Caco-2 (cell line): ENCODE measurements at places on chromosomes 13 and 19. TPM values are rescaled to one million over a fixed set of nuclear protein-coding genes. Genes with fewer than 3 reads are reported as not detected.

DNA sequence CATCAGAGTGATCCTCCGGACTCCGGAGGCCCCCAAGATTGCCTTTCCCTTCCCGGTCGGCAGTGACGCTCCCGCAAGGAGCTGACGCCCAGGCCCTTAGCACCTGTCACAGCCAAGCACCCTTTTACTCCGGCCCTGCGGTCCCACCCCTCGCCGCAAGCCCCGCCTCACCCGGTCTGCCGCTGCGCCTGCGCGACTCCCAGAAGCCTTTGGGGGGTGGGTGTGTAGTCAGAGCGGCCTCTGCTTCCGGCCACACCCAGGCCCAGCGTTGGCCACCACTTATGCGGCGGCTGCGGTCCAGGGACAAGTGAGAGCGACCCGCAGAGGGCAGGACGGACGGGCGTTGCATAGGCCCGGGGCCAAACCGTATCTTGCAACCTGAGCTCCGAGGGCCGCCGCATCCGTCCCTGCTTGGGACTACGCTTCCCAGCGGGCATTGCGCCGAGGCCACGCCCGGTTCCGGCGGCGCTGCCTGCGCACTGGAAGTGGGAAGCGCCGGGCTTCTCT, 441 bp upstream of the ZFP28 start:
- DNase-seq = no peak
- H3K27me3 ChIP-seq = no peaks in the 10 kb centered on the region
- H3K36me3 ChIP-seq = no peaks in the 10 kb centered on the region
- H3K27ac ChIP-seq = no peak overlapping the region
- no peaks in the 10 kb centered on the region for H3K4me1 ChIP-seq

DNA sequence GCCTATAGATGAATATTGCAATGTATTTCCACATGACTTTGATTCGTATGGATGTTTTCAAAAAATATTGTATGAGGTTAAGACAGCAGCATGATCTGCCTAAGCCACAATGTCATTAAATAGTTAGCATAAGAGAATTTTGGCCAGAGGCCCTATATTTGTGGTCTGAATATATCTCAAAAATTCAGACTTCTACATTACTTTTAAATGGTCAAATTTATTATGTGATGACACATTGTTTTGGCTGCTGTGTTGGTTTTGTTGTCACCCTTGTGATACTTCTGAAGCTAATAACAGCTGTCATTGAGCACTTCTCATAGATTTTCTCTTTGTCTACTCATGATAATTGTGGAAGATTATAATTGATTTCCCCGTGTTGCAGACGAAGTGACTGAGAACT, 288.2 kb downstream of the MYO16 start:
- H3K27me3 ChIP-seq = no peaks in the 10 kb centered on the region
- peaks cover 11% of the 10 kb centered on the region for H3K4me1 ChIP-seq
- H3K4me3 ChIP-seq = no peak overlapping the region
- DNase-seq = no peak
- no peak overlapping the region for H3K27ac ChIP-seq

- no peak overlapping the region for H3K4me3 ChIP-seq
- no peaks in the 10 kb centered on the region for H3K27me3 ChIP-seq
- no peaks in the 10 kb centered on the region for H3K36me3 ChIP-seq
- DNase-seq = no peak
These were observed 8.3 kb upstream of the PNMA8B start for GRCh38 chr19:46503848-46504453.

GRCh38 chr13:112692586-112692985, 2.7 kb downstream of the ATP11A start:
- no peaks in the 10 kb centered on the region for H3K36me3 ChIP-seq
- peak overlapping the region; percentile 71 for H3K27ac ChIP-seq
- H3K27me3 ChIP-seq = no peaks in the 10 kb centered on the region

DNA sequence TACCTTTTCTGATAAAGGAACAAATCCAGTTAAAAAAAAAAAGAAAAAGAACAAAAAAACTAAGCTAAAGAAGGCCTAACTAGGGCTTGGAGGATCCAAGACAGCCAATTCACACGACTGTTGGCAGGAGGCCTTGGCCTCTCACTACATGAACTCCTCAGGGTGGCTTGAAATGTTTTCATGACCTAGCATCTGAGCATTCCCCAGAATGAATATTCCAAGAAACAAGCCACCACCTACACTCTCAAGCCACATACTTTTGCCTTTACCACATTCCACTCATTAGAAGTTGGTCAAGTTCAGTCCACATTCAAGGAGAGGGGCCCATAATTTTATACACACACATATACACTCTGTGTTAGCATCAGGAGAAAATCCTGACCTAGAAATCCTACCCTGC, 97.6 kb upstream of the SIAH3 start:
- H3K4me3 ChIP-seq = no peak overlapping the region
- H3K27ac ChIP-seq = no peak overlapping the region
- no peaks in the 10 kb centered on the region for H3K27me3 ChIP-seq

DNA sequence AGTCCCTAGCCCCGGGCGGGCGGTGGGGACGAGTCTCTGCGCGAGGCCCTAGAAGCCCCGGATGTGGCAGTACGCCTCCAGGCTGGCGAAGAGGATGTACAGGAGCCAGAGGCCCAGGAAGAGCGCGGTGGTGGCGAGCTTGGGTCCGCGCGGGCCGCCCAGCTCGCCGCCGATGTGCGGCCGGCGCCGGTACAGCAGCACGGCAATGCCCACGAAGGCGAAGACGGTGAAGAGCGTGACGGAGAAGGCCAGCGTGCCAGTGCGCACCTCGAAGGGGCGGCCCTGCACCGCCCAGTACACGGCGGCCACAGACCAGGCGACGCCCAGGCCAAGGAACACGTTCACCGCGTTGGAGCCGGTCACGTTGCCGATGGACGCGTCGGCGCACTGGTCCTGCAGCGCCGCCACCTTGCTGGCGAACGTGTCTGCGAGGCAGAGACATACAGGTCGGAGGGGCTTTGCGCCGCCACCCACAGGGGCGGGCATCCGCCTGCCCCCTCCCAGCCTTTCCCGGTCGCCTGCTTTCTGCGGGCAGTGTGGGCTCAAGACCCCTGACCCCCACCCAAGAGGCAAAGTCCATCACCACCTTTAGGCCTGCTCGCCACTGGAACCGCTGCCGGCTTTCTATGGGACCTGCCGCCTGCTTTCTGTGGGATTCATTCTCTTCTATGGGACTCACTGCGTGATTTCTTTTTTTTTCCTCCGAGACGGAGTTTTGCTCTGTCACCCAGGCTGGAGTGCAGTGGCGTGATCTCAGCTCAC, 10.9 kb upstream of the MEIS3 start:
- DNase-seq = no peak
- no peak overlapping the region for H3K4me3 ChIP-seq
- peaks cover 13% of the 10 kb centered on the region for H3K4me1 ChIP-seq
- no peaks in the 10 kb centered on the region for H3K27me3 ChIP-seq
- no peaks in the 10 kb centered on the region for H3K36me3 ChIP-seq

DNA sequence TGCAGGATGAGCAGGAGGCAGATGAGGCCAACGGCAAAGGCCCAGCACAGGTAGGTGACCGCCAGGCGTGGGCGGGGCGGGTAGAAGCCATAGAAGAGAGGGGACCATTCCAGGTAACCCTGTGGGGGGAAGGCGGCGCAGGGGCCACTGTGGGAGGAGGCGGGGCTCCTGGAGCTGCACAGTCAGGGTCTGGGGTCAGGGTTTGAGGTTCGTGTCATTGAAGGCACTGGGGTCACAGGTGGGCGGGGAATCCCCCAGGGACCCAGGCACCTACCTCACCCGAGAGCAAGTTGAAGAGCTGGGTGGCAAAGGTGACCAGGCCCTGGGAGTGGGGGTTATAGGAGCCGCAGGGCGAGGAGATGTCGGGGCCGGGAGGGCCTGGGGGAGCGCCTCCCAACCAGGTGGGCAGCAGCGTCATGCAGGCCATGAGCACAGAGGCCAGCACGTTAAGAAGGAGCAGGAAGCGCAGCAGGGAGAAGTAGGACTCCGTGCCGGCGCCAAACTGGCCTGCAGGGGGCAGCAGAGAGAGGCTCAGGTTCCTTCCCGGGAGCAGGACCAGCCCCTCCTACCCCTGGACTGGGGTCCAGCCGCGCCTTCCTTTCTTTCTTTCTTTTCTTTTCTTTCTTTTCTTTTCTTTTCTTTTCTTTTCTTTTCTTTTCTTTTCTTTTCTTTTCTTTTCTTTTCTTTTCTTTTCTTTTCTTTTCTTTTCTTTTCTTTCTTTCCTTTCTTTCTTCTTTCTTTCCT, 4.6 kb downstream of the TMC4 start:
- no peak overlapping the region for H3K4me3 ChIP-seq
- H3K27ac ChIP-seq = no peak overlapping the region
- peaks cover 1% of the 10 kb centered on the region for H3K4me1 ChIP-seq

GRCh38 chr13:99103536-99103935, 97.1 kb upstream of the UBAC2 start:
- H3K36me3 ChIP-seq = no peaks in the 10 kb centered on the region
- H3K27ac ChIP-seq = no peak overlapping the region
- H3K27me3 ChIP-seq = no peaks in the 10 kb centered on the region; the same call in 1 of the 2 replicates
- no peak overlapping the region for H3K4me3 ChIP-seq

DNA sequence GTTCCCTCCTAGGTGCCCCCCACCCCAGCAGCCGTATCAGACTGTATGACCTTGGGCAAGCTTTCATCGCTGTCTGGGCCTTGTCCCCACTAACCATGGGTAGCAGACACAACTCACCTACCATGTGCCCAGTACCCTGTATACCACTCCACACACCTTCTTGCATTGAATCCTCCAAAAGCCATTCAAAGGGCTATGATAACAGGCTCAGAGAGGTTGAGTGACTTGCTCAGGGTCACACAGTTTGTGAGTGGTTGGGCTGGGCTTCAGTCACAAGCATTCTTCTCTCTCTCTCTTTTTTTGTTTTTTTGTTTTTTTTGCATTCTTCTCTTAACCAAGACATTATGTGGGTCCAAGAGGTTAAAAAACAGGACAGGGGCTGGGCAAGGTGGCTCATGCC, 2.6 kb downstream of the RASAL3 start:
- DNase-seq = no peak
- no peaks in the 10 kb centered on the region for H3K4me1 ChIP-seq
- no peak overlapping the region for H3K4me3 ChIP-seq

DNA sequence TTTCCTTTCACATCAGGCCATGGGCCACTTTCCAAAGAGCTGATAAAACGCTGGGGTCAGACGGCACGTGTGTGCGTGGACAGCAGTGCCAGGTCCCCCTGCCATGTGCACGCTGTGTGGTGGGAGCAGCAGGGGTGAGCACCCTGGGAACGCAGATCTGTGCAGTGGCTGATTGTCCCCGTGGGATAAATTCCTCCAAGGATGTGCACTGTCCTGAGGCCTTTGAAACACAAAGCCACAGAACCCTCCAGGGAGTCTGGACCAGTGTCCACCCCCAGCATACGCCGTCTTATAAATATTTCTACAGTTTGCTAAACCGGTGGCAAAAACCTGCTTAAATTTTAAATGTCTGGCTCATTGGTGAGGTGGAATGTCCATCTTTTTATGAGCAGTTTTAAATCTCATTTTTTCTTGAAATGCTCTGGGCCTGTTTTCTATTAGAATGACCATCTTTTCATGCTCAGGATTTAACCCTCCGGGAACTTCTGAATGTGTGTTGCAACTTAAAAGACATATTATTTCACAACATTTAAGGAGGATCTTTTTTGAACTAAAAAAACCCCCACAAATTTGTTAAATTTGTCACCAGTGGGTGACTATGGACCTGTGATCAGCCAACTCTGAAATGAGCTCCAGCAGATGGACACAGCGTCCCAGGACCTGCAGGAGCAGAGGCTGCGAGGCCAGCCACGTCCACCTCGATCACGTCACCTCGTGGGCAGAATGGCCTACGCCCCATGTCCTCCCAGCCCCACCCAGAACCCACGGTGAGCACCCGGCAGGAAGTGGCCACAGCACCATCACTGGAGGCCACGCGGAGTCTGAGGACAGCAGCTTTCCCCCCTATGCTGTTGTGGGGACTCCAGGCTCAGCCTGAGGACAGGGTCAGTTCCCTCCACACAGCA, 68.6 kb downstream of the RASA3 start:
- H3K27me3 ChIP-seq = no peaks in the 10 kb centered on the region
- peaks cover 11% of the 10 kb centered on the region for H3K4me1 ChIP-seq
- DNase-seq = no peak

DNA sequence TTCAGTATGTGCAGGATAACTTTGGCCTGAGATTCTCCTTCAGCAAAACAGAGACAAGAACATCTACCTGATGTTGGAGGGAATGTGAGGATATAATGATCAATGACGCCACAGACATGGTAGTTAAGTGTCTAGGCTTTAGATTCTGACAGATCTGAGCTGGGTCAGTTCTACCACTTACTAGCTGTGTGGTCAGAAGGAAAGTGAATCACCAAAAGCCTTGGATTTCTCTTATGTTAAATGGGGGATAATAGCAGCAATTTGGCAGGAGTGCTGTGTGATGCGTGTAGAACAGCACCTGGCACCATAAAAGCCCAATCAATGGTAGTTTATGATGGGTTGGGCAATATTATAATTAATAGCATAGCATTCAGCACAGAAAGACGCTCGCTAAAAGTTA, 41.7 kb downstream of the RXFP2 start:
- no peaks in the 10 kb centered on the region for H3K36me3 ChIP-seq
- DNase-seq = no peak
- H3K4me3 ChIP-seq = no peak overlapping the region
- H3K27ac ChIP-seq = no peak overlapping the region
- no peaks in the 10 kb centered on the region; the same call in 1 of the 2 replicates for H3K27me3 ChIP-seq

DNA sequence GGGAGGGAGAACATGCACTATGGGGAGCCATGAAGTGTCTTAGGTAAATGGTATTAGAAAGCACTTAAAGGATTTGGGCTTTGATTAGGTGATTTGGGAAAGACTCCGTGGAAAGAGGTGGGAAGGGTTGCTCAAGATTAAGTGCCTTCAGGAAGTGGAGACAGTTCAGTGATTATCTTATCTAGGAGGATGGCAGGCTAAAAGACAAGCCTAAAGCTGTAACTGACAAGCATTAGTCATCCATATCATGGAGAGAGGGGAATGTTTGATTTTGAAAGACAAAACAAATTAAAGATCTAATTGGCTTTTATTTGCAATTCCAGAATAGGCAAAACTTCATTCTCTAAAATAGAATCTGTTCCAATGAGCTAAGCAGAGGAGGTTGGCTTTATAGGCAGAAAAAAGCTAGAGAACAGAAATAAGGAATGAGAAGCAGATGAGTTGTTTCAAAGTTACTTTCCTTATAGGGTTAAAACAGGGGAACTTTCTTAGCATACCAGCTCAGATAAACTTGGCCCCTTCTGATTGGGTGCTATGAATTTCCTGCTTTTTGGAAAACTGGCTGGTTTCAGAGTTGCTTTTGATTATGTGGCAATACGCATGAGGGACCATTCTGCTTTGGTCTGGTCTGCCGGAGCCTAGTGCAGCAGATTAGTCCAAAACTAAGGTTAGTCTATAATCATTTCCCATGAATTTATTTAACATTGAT, 1.8 kb upstream of the DIAPH3 start:
- no peaks in the 10 kb centered on the region for H3K36me3 ChIP-seq
- peak overlapping the region; percentile 86 for H3K27ac ChIP-seq
- no peaks in the 10 kb centered on the region for H3K27me3 ChIP-seq
- no peak overlapping the region for H3K4me3 ChIP-seq
- no peak for DNase-seq

CRX gene
- total RNA-seq = not detected in 2 replicates

URAD gene
- 5.2 and 8.1 TPM in 2 replicates for total RNA-seq

ZNF135 gene
- total RNA-seq = not detected in 2 replicates

HIPK4 gene
- total RNA-seq = not detected in 2 replicates

ZNF324 gene
- 9.8 and 10.6 TPM in 2 replicates for total RNA-seq

SERPINE3 gene
- total RNA-seq = not detected in 2 replicates
